ENCODE measurements at places on chromosomes 2 and 18.

DNA sequence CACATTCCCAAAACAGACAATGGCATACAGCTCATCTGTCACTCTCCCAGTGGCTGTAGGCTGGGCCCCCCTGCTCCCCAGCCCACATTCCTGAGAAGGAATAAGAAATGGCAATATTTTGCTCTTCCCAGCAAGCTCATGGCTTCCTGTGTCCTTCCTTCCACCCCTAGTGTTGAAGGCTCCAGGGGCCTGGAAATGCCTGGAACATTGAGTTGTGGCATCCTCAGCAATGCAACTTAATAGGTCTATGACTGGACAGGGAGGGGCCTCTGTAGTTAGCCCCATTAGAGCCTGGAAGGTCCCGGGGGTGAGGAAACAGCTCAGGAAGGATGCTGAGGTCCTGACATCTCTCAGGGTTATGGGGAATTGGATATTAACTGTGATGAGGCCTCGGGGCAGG lies 3.3 kb downstream of the KIF3C start:
- DNase-seq, result no peak

DNA sequence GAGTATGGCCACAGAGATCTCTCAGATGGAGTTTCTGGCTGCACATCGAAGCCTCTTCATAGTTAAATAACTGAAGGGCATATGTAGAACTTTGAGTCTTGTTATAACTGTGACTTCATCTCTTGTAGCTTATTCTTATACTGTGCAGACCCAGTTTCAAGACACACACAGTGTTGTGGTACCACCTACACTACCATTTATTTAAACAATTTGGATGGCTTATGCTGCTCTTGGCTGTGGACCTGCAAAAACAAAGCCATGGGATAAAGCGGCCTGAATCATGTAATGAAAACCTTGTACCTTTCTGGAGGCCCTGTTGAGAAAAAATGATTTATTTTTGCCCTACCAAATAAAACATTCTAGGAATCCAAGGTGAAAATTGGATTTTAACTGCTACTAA lies 262.8 kb upstream of the RASGRP3 start:
- DNase-seq, result no peak

DNA sequence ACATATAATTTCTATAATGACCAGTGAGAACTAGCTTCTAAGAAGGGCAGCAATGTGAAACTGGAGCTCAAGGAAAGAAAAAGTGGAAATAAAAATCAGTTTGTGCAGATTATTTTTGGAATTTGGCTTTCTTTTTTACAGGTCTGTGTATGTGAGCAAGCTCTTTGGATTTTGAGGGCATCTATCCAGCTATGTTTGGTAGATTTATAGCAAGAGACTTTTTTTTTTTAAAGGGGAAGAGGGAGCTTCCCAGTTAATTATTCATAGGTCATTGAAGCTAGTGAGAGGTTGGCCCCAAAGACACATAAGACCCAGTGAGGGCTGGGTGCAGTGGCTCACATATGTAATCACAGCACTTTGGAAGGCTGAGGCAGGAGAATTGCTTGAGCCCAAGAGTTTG lies 24.0 kb upstream of the COLEC12 start:
- no peak for DNase-seq

DNA sequence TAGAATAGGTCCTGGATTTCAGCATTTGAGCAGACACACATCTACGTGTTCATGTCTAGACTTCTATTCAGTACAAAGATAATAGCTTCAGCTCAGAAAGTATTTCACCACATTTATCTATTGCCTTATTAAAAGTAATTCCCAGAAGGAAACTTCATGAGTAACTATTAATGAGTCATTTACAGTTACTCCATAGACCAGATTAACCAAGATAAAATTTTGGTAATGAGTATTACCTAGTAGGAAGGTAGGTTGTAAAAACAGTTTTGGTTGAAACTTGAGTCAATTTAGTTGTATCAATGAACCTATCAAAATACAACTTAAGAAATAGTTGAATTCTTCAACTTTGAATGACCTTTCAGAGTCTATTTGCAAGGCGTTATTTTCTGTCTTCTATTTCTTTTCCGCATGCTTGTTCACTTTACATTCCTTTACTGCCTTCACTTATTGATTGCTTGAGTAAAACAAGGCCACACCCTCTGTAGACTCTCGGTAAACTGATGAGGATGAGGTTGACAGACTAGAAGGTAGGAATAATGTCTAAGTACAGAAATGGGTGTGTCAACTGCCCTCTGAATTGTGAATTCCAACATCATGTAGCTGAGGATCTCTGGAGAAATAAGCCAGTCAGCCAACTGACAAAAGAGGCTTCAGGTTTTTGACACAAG lies 1165.6 kb upstream of the ZEB2 start:
- DNase-seq, result no peak

DNA sequence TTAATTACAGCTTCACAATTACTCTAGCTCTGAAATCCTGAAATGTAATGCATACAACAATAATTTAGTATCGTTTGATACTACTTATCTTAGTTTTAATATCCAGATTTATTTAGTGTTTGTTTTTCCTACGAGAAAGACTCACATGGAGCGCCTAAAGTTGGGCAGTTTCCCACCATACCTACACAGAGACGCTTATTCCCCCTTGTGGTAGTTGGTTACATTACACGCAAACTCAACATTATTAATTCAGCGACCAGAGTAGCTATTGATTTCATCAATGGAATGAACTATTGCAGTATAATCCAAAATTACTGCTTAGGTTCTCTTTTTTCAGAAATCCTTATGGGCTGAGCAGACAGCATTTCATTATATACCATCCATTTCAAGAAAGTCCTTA lies 164.0 kb upstream of the REG3G start:
- DNase-seq, result no peak

DNA sequence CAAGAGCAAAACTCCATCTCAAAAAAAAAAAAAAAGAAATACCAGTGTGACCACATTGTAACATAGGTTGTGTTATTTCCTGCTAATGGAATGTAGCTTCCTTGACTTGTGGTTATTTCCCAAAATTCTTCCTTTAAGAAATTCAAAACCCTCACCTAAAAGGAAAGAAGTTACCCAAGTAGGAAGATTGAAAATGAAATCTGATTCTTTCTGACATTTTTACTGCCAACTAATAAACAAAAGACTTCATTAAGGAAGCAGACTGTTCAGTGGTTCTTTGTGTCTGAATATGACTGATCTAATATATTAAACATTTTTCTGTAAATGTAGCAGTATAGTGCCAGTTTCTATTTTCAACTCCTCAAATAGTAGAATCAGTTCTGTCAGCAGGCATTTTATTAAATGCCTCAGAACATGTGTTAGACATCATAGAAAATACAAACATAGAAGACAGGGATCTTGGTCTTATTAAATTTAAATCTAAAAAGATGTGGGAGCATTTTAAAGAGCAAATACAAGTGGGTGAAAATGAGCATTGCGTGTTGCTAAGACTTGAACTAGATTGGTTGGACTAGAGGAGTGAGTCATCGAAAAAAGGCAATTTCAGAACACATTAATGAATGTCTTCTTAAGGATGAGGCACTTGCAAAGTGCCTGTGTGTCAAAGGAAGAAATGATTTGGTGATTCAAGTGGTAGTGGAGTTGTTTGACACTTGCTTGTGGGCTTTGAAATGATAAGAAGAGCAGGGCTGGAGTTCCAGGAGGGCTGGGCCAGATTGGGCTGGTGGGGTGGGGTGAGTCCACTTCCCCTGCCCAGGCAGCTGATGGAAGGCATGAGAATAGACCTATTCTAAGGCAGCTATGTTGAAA lies 53.4 kb downstream of the PKP4 start:
- no peak for DNase-seq

DNA sequence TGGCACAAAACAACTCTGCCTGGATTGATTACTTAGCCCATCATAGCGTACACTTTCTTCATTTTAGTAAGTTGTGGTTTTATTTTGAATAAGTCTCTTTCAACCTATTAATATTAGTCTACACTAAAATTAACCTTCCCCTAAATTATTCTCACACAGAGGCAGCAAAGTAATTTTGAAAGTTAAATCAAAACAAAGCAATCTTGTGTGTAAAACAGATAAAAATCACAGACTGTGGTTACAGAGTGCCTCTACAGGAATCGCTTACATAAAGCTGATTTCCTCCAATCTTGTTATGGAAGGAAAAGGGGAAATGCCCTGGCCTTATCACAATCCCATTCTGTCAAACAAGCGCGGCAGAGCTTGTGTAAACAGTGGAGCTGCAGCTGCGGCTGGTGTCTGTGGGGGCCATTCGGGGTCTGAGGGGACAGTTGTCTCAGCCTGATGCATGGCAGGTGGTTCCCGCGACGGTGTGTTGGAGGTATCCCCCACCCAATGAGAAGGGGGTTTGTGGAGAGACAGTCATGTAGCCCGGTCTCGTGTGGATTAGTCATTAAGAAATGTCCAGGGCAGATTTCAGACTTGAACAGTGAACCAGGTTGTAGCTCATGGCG lies 42.1 kb downstream of the BCL2L11 start:
- DNase-seq, result no peak

DNA sequence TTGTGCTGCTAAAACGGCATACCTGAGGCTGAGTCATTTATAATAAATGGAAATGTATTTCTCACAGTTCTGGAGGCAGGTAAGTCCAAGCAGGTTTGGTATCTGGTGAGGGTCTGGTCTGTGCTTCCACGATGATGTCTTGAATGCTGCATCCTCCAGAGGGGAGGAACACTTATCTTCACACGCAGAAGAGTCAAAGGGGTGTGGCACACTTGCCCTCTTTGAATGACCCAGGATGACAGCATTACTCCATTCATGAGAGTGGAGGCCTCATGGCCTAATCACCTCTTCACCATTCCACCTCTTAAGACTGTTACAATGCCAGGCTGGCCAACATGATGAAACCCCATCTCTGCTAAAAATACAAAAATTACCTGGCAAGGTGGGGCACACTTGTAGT lies 61.0 kb downstream of the NCAPH start:
- no peak for DNase-seq

DNA sequence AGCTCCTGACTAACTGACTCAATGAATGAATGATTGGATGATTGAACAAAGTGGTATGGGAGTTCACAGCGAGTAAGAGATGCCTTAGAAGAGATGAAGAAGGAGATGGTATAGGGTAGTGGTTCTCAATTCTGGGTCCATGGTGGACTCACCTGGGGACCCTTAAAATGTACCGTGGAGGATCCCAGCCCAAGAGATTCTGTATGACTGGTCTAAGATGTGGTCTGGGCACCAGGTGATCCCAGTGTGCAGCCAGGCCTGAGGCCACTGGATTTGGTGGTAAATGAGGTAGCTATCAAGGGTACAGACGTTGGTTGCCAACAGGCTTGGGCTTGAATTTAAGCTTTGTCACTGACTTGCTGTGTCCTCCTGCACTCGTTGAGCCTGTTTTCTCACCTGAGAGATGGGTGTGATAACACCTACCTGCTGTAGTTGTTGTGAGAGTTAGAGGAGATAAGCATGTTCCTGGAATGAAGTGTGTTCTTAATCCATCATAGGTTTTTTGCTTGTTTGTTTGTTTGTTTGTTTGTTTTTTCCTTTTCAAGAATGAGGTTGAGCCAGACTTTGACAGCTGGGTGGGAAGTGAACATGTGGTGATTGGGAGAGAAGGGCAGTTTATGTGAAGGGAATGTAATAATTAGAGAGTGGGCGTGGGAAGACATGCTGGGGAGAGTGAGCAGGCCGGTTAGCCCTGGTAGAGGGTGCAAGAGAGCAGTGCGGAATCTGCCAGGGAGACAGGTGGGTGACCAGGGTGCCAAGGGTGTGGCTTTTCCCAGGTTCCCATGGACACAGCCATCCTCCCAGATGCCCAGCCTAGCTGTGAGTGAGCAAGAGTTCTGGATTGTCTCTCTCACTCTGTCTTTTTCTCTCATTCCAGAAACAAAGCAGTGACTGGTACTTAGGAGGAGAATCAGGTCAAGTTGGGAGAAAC lies 31.4 kb upstream of the IL1B start:
- no peak for DNase-seq

GRCh38 chr2:106143495-106144215 lies 50.4 kb downstream of the UXS1 start:
- no peak for DNase-seq

- DNase-seq, result no peak
These were observed 328.2 kb downstream of the SETBP1 start for GRCh38 chr18:45008694-45009413.

- no peak for DNase-seq
These were observed 673.8 kb upstream of the SALL3 start for GRCh38 chr18:78305789-78306188.

DNA sequence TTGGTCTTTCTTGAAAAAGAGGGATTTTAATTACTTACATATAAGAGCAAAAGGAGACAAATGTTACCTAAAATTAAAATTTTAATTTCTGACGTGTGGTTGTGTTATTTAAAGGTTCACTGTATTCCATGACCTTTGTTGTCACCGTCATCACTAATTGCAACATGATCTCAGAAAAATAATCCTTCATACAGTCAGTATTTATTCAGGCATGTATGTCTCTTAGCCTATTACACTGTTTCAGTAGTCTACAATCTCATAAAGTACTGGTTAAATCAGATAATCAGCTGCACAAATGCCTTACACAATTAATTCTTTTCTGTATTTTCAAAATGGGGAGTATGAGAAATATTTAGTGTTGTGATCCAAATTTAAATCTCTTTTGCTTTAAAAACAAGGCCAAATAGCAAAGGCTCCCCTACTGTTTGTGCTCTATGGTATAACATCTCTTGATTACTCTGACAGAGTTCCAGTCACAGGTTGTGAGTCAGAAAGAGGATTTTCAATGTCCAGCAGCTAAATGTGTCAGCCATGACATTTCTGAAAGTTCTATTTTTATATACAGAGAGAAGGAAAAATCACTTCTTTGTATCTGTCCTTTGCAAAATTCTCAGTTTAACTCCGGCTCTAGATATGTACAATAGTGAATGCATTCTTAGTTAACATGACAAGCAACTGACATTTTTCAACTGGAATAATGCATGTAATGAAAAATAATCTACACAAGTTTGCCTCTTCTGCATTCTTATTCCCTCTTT lies 184.0 kb downstream of the FIGN start:
- no peak for DNase-seq

- DNase-seq, result no peak
These were observed 45.5 kb upstream of the LDAH start for GRCh38 chr2:20868377-20868776.

- no peak for DNase-seq
These were observed 259.3 kb downstream of the NEDD4L start for GRCh38 chr18:58303363-58303762.

- DNase-seq, result no peak
These were observed 107.1 kb downstream of the NFATC1 start for GRCh38 chr18:79502782-79503181.

DNA sequence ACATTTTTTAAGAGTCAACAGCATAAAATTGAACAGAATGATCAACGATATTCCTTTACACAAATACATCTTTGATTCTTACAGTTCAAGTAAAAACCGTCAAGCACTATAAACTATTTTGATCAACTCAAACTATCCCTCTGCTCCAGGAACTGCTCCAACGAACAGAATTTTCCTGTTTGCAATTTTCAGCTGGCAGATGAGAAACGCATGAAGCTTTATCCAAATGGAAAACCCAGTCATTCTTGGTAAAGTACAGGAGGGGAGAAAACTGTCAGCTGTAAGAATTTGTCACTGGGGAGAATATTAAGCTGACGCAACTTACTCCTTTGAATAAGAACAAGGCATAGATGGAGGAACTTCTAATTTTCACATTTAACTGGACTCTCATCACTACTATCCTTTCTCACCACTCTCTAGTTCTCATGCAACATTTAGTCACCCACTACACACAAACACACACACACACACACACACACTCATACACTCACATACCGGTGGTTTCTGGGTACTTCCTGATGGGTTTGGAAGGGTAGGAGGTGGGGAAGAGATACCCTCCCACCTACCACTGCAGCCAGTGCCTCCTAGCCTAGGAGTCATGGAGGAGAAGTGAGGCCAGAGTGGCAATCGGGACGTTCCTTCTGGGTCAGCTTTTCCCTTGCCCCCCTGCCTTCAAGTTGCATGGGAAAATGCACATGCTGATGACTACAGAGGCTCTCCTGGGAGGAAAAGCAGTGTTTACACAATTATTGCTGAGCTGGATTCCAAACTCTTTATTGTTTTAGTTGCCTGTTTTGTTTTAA lies 54.0 kb upstream of the SPATS2L start:
- DNase-seq, result no peak

Measured in stimulated activated CD4-positive, alpha-beta T cell treated with anti-CD3 and anti-CD28 coated beads, Interleukin-1b, Interleukin-23, amount 100 ng/mL, for 1 hour (primary cell).